Articular chondrocyte of knee joint (primary cell): ENCODE measurements at places on chromosomes 5 and 9. TPM values are rescaled to one million over a fixed set of nuclear protein-coding genes. Genes with fewer than 3 reads are reported as not detected.

FCN2 gene
- not detected in 2 replicates for total RNA-seq

CFAP157 gene
- 0.13 TPM in 1 of 2 replicates, not detected in the other for total RNA-seq

FOXD4L6 gene
- 0.13 TPM in 1 of 2 replicates, not detected in the other for total RNA-seq

SLC6A7 gene
- total RNA-seq, result not detected in 2 replicates

GDNF gene
- total RNA-seq, result 0.13 and 0.43 TPM in 2 replicates

ANKRD31 gene
- 0.13 and 0.65 TPM in 2 replicates for total RNA-seq

LCN15 gene
- total RNA-seq, result not detected in 2 replicates
